Frontal cortex (tissue), 4 donors: ENCODE measurements at places on chromosomes 13 and 19.
A peak's percentile ranks its signal among the peaks of the same experiment; 100 is the strongest.

GRCh38 chr13:65154661-65155447 lies 2075.3 kb downstream of the PCDH9 start:
- DNase-seq: no peak

DNA sequence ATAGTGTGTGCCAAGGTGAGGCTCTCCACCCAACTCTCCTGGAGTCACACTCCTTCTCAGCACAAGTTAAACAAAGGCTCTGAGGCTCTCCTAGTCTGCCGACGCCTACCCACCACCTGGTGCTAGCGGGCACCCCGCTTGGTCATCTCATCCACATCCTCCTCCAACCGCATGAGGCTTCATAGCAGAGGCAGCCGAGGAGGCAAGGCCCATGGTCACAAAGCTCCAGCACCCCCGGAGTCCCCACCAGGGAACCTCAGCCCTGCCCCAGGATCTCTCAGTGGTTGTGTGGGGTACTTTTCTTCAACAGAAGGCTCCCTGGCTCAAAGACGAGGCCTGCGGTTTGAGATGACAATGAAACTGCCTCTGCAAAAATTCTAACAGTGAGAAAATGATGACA lies 43.0 kb downstream of the STK24 start:
- no peak for DNase-seq

GRCh38 chr13:27130223-27130978 lies 41.2 kb downstream of the USP12 start:
- DNase-seq: no peak

DNA sequence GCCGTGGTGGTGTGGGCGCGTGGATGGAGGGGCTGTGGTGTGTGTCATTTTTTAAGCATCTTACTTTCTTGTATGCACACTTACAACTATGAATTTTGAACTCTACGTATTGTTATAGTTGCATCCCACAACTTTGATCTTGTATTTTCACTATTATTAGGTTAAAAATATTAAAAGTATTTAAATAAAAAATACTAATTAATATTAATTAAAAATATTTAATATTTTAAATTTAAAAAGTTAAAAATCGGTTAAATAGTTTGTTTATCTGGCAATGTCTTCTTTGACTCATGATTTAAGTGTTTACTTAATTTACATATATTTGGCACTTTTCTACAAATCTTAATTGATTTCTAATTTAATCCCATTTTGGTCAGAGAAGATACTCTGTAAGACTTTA lies 17.8 kb upstream of the GJB6 start:
- DNase-seq: no peak

GRCh38 chr13:104289400-104289799 lies 1223.2 kb upstream of the SLC10A2 start:
- DNase-seq: no peak

- no peak for DNase-seq
Measured at GRCh38 chr13:98004107-98004506, 50.6 kb downstream of the IPO5 start.

DNA sequence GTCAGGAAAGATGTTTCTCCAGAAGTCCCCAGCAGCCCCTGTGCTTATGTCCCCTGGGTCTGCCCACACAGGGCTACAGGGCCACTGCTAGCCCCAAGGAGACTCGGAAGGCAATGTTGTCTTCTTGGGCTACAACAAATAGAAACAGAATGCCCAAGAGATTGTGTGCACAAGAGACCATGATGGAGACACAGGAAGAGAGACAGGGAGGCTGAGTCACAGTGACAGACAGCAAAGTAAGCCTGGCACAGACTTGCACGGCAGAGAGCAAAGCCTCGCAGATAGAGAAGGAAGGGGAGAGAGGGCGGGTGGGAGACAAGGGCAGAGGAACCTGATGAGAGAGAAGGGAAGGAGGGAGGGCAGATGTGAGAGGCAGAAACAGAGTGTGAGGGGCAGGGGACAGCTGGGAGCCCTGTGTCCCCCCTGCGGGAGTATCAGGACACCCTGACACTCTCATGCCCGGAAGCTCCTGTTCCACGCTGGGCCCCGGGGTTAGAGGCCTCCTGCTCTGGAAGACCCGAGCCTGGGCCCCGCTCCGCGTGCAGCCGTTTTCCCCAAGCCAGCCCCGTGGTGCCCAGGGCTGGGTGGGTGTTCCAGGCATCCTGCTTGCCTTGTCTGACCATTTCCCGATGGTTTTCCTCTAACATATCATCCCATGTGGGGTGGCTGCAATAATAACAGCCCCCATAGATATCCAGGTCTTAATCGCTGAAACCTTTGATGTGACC lies 2.7 kb upstream of the PLA2G4C start:
- no peak for DNase-seq

- DNase-seq: no peak
Measured at GRCh38 chr13:107562203-107562602, 653.1 kb downstream of the LIG4 start.

- no peak for DNase-seq
Measured at GRCh38 chr13:39273953-39274738, 235.9 kb downstream of the NHLRC3 start.

- DNase-seq: no peak
Measured at GRCh38 chr13:43572656-43573360, 214.0 kb downstream of the ENOX1 start.

- DNase-seq: peak; percentile 83
Measured at GRCh38 chr19:13597640-13598039, 91.4 kb upstream of the CACNA1A start.

DNA sequence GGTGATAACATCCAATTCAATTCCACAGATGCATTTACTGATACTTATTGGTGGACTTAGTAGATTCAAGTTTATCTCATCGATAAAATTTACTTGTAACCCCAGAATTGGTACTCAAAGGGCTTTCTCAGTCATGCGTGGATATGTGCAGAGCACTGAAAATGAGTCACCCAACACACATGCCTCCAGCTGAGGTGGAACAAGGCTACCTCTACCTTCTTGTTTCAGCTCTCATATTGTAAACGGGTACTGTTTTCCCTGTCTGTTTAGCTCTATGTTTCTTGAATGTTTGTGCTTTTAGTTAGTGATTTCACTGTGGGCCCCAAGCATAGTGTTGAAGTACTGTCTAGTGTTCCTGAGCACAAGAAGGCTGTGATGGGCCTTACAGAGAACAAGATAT lies 1.5 kb downstream of the LRRC63 start:
- DNase-seq: no peak

GRCh38 chr19:30854661-30855060 lies 482.5 kb downstream of the ZNF536 start:
- DNase-seq: no peak

DNA sequence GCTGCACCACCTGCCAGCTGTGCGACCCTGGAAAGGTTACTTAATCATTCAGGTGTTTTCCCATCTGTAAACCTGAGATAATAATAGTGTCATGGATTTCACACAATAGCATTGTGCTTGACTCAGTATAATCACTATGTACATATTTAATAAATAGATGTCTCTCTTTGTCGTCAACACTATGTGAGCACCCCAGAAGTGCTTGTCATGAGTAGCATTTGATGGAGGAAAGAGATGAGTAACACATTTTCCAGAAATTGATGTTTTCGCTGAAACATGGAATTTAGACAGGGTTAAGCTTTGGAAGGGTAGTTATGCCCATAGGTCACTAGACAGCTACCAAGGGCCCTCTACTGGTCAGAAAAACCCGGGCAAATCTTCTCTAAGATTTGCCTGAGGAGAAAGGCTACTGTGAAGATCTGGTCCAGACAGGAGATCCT lies 9.5 kb upstream of the MBNL2 start:
- no peak for DNase-seq

DNA sequence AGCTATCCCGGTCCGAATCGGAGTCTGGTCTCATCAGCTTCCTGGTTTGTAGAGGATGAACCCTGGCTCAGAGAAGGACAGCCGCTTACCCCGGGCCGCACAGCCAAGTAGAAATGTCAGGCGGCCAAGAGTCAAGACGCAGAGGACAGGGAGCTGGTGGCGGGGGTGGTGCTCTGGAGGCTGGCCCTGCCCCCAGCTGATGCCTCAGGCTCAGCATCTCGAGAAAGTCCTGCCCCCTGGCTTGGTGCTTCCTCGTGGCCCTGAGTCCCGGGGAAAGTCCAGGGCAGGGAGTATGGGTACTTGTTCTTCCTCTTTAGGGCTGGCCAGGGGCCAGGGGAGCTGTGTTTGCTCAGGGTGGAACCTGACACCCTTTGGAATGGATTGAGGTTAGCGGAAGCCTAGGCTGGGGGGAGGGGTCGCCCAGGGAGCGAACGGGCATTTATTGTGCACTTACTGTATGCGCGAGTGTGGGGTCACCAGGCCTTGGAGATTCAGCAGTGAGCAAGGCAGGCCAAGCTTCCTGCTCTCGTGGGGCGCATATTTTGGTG lies 2.2 kb downstream of the TJP3 start:
- DNase-seq: no peak

- DNase-seq: no peak
Measured at GRCh38 chr13:32281096-32281495, 34.1 kb downstream of the ZAR1L start.

DNA sequence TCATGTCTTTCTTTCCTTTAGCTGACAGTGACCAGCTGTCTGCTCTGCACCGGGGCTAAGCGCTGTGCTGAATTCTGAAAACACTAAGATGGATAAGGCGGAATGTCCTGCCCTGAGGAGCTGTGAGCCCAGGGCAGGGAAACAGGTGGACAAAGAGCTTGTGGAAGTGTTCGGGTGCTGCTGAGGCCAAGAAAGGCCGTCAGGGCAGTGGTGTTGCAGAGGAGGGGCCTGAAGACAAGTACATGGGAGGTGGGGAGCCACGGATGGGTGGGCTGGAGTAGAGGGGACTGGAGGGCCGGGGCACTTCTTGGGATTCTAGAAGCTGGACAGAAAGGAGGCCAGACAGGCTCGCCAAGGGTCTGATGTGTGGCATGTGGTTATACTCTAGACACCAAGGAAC lies 66.2 kb upstream of the GPR183 start:
- no peak for DNase-seq

GRCh38 chr13:23268441-23268840 lies 87.7 kb downstream of the SGCG start:
- no peak for DNase-seq

DNA sequence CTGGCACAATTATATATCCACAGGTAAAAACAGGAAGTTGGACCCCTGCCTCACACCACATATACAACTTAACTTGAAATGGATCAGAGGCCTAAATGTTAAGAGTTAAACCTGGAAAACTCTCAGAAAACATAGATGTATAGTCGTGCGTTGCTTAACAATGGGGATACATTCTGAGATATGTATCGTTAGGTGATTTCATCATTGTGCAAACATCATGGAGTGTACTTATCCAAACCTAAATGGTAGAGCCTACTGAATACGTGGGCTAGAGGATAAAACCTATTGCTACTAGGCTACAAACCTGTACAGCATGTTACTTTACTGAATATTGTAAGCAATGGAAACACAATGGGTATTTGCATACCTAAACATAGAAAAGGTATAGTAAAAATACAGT lies 14.8 kb upstream of the CALM3 start:
- no peak for DNase-seq

- no peak for DNase-seq
Measured at GRCh38 chr13:23656637-23657371, 86.6 kb downstream of the TNFRSF19 start.

DNA sequence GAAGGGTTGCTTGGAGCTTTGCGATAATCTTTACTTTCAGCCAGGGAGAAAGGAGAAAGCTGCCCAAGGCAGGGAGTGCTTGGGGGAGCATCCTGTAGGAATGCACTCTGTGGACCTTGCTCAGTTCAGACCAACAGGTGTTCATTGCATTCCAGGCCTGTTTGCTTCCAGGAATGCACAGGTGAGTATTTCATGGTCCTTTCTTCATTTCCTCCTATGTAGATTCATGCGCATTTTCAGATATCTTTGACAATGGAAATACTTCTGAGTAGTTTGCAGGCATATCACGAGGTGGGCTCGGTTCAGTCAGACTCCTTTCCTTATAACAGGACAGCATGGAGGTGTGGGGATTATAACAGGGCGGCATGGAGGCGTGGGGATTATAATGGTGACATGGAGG lies 254.8 kb downstream of the FGF9 start:
- no peak for DNase-seq

GRCh38 chr19:29085206-29085605 lies 127.7 kb downstream of the UQCRFS1 start:
- DNase-seq: no peak

DNA sequence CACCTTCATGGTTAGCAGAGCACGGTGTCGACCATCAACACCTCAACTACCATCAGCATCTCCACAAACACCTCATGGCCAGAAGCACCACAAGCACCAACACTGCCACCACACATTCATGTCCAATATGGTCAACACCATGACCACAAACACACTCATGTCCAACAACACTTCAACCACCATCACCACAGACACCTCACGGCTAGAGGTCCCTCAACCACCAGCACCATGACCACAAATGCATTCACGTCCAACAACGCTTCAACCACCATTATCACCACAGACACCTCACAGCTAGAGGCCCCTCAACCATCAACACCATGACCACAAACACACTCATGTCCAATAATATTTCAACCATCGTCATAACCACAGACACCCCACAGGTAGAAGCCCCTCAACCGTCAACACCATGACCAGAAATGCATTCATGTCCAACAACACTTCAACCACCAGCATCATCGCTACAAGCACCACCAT lies 10.2 kb downstream of the TRAPPC5 start:
- DNase-seq: no peak

GRCh38 chr13:95524264-95524901 lies 28.1 kb upstream of the CLDN10 start:
- no peak for DNase-seq

DNA sequence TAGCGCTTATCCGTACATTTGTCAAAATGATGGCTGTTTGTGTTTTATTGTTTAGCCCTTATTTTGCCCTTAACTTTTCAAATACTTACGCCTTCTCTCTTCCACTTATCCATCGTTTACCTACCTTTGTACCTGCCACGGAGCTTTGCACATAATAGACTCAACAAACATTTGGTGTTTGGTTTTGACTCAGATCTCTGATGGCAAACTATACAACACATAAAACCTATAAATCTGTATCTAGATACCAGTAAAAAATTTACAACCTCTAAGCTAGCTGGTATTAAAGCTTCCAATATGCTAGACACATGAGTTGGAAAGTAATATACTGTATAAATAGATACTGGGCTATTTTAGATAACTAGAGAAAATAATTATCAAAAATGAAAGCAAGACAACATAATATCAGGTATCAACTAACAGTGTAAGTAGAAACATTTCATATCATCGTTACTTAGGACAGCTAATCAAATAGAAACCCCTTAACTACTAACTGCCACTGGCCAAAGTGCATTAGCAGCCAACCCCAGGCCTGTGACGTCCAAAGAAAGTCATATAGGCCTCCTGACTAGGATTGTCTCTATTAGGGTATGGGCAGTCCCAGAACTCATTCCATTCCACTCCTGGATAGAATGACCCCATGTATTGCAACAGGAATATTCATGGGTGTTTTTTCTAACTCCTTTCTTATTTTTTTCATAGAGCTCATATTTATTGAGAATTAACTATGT lies 53.8 kb downstream of the KCTD12 start:
- no peak for DNase-seq
